ENCODE measurements at places on chromosomes 3 and 15.

DNA sequence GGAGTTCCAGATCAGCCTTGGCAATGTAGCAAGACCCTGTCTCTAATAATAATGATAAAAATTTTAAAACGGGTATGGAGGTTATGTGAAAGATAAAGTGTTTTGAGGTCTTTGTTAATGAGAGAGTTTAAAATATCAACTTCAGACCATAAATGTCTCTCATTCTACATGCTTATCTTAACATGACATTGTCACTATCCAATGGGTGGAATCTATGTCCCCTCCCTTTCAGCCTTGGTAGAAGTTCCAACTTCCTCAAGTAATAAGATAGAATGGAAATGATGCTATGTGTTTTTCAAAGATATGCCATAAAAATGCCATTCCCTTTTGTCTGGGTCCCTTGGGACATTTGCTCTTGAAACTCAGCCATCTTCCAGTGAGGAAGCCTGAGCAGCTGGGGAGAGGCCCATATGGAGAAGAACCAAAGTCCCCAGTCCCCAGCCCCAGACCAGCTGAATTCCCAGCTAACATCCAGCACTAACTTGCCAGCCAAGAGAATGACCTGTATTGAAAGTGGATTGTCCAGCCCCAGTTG, 17.0 kb downstream of the RPSA start:
- no peak for DNase-seq

DNA sequence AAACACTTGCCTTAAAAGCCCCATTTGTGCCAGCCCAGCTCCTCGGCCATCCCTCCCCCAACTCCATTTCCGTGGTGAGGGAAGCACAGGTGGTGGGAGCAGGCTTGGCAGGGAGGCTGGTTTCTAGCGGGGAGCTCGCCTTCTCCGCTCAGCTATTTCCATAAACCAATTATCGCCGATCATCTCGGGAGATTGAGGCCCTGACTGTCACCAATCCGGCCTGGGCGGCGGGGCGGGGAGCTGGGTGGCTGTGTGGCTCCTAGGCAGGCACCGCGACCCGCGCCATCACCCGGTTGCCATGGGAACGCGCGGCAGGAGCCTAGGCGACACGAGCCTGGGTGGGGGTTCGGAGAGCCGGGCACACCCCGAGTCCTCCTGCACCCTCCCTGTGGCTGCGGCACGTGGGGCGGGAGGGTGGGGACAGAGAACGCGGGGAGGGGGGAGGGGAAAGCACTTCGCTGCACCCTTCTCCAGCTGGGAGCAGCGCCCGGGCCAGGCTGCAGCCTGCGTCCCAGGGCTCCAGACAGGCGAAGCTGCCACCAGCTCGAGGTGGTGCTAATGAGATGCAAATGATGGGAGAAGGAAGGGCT, 9.3 kb downstream of the CCDC33 start:
- no peak for DNase-seq

GRCh38 chr3:127775398-127776109, 46.8 kb downstream of the MGLL start:
- DNase-seq = no peak

GRCh38 chr3:188264226-188265207, 110.6 kb downstream of the LPP start:
- DNase-seq = no peak

DNA sequence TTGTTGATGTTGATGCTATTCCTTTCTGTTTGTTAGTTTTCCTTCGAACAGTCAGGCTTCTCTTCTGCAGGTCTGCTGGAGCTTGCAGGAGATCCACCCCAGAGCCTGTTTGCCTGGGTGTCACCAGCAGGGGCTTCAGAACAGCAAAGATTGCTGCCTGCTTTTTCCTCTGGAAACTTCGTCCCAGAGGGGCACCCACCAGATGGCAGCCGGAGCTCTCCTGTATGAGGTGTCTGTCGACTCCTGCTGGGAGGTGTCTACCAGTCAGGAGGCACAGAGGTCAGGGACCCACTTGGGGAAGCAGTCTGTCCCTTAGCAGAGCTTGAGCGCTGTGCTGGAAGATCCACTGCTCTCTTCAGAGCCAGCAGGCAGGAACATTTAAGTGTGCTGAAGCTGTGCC, 303.2 kb downstream of the ZIC1 start:
- no peak for DNase-seq

DNA sequence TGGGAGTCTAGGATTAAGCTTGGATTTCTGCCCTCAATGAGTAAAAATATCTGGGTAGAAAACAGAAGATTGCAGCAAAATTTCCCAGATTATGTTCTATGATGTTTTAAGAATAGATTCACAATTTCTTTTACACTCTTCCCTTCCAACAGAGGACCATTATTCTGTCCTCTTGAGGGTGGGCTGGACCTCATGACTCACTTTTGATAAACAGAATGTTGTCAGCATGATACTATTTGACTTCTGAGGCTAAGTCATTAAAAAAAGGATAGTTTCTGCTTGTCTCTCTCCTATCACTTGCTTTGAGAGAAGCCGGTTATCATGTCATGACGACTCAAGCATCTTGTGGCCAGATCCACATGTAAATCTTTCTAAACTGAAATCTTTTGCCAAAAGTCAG, 396.2 kb upstream of the CDIN1 start:
- DNase-seq = no peak

- no peak for DNase-seq
Observed at GRCh38 chr15:72195101-72195511, 2.5 kb downstream of the GRAMD2A start.

DNA sequence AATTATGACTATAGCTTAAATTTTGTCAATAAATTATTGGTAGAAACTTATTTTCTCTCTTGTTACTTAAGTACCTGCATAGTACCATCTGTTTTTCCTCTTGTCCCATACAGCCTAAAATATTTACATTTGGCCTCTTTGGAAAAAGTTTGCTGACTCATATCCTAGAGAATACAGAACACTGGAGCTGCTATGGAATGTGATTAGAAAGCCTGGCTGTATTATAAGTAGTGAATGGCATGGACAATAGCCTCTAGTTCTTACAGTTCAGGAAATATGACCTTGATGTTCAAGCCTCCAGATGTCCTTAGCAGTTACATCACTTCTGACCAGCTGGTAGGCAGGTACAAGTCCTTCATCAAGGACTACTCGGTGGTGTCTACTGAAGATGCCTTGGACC, 28.3 kb downstream of the ST8SIA2 start:
- DNase-seq = no peak
